Left lung (tissue), 14 donors: ENCODE measurements at places on chromosomes 7 and 10. TPM values are rescaled to one million over a fixed set of nuclear protein-coding genes. Genes with fewer than 3 reads are reported as not detected.
A peak's percentile ranks its signal among the peaks of the same experiment; 100 is the strongest.

- H3K4me3 ChIP-seq, result no peak overlapping the region
- H3K4me1 ChIP-seq, result no peaks in the 10 kb centered on the region
- H3K27ac ChIP-seq, result no peak overlapping the region
- DNase-seq, result no peak
- no peaks in the 10 kb centered on the region for H3K27me3 ChIP-seq
Observed at GRCh38 chr10:96858706-96859050, 26.6 kb downstream of the LCOR start.

- no peaks in the 10 kb centered on the region for H3K36me3 ChIP-seq
- no peaks in the 10 kb centered on the region for H3K4me1 ChIP-seq
- no peak overlapping the region for H3K4me3 ChIP-seq
- no peak overlapping the region for H3K27ac ChIP-seq
Observed at GRCh38 chr10:34114914-34115313, 700.2 kb downstream of the PARD3 start.

Gene HOXA6
- 5.0 TPM for total RNA-seq

DNA sequence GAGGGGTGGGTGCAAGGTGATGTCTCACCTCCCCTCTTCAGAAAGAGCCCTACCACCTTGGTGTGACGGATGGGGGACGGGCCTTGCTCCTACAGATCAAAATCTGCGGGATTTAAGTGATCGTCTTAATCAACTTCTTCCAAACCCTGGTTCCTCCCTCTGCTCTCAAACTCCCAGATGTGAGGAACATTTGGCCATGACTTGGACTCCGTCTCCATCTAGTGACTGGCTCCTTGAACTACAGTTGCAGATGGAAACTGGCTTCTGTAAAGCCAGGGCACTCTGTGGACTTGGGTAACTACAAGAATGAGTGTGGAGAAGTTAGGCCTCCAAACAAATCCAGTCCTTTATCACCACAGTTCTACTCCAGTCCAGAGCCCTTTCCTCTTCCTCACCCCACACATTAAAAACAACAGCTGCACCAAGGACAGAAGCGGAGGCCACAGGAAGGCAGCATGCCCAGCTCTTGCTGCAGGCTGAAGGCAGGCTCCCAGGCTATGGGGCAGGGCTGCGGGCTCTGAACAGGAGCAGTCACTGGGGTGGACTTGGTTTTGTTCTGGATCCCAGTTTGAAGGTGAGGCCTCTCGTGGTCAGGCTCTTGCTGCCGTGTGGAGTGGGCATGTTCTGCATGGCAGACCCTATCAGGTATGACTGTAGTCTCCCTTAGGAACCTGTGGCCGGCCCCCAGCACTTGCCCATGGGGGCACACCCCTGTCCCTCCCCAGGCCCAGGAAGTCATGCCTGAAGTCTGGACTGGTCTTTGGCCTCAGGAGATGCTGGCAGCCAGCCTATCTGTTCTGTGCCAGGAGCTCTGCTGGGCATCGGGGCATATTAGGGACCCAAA lies 79.4 kb downstream of the VWC2 start:
- H3K27me3 ChIP-seq, result no peaks in the 10 kb centered on the region
- DNase-seq, result peak; percentile 57
- H3K36me3 ChIP-seq, result no peaks in the 10 kb centered on the region
- no peaks in the 10 kb centered on the region for H3K4me1 ChIP-seq

Gene IFIT1B
- not detected for total RNA-seq

DNA sequence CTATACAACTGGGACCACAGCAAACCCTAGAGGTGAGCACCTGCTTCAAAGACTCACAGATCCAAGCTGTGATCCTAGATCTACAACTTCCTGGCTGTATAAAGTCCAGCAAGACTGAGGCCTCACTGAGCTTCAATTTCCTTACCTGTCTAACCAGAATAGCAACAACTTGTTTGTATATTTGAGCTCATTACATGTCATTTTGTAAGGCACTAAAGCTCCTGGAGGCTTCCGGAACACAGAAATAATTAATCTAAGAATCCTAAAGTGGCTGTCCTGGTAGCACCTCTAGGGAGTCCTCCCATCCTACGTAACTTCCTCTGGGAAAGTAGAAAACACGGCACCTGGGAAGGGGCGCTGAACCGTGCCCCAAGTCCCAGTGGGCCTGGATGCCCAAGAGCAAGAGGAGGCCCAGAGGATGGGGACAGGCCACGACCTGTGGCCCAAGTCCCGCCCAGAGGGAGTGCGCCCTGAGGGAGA lies 39.4 kb downstream of the HK1 start:
- H3K4me1 ChIP-seq, result peaks cover 20% of the 10 kb centered on the region
- DNase-seq, result no peak
- peak overlapping the region; percentile 91 for H3K27ac ChIP-seq

- no peaks in the 10 kb centered on the region for H3K27me3 ChIP-seq
- H3K4me1 ChIP-seq, result no peaks in the 10 kb centered on the region
- no peaks in the 10 kb centered on the region for H3K36me3 ChIP-seq
- H3K27ac ChIP-seq, result no peak overlapping the region
- no peak for DNase-seq
- no peak overlapping the region for H3K4me3 ChIP-seq
Observed at GRCh38 chr10:59524348-59524747, 162.0 kb upstream of the FAM13C start.

- no peak overlapping the region for H3K27ac ChIP-seq
- H3K4me1 ChIP-seq, result no peaks in the 10 kb centered on the region
Observed at GRCh38 chr10:79484476-79484875, 27.9 kb upstream of the EIF5AL1 start.

- no peaks in the 10 kb centered on the region for H3K27me3 ChIP-seq
- no peaks in the 10 kb centered on the region for H3K4me1 ChIP-seq
- DNase-seq, result no peak
- no peaks in the 10 kb centered on the region for H3K36me3 ChIP-seq
Observed at GRCh38 chr10:120555842-120556532, 99.0 kb downstream of the PLPP4 start.

DNA sequence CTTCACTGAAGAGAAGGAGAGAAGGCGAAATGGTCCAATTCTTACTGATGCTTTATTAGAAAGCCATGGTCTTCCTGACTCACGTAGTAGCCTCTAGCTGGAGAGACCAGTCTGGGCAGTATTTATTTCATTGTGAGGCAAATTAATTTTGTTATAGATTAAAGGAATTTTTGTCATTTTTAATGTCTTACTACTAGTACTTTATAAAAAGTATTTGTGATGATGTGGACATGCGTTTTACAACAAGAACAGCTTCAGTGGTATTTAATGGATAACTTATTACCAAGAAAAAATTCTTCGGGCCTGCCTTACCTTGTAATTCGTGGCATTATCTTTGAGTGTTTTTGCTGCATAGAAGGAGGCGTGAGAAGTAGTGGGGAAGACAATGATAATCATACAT lies 339.4 kb upstream of the SHH start:
- no peaks in the 10 kb centered on the region for H3K36me3 ChIP-seq
- no peak overlapping the region for H3K27ac ChIP-seq
- no peaks in the 10 kb centered on the region for H3K27me3 ChIP-seq

DNA sequence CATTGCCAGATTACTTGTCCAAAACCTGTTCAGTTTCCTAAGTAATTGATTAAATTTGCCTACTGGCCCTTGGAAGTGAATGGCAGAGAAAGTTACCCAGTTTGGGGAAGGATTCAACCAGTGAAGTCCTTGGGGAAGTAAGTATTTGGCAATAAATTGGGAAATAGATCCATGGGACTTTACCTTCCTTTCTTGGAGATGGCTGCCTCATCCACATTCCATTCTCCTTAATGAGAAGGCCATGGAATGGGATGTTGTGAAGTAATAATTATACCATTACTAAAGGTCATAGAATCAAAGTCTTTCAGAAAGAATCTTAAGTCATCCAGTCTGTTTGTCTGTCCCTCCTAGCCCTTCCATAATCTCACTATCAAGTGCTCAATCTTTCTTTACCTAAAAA lies 4.5 kb upstream of the COPG2 start:
- DNase-seq, result no peak
- H3K36me3 ChIP-seq, result no peaks in the 10 kb centered on the region
- no peak overlapping the region for H3K4me3 ChIP-seq
- H3K27ac ChIP-seq, result no peak overlapping the region

DNA sequence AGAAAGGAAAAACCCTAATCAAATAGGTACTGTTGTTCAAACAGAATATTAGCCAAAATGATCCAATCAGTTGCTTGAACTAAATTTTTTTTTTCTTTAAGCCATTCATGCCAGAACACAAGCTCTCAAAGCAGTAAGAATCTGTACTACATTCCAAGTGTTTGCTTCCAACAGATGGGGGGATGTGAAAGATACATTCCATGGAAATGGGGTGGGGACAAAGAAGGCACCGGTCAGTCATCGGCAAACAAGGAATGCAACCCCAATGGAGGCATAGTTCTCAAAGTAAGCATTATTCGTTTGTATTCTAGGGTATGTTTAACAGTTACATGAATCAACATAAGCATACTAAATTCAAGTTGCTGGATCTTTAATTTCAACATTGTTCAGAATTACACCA lies 32.5 kb downstream of the C10orf143 start:
- H3K36me3 ChIP-seq, result no peaks in the 10 kb centered on the region
- H3K4me1 ChIP-seq, result no peaks in the 10 kb centered on the region
- H3K4me3 ChIP-seq, result no peak overlapping the region
- H3K27me3 ChIP-seq, result no peaks in the 10 kb centered on the region

GRCh38 chr7:67625257-67625737 lies 628.7 kb downstream of the TYW1 start:
- no peaks in the 10 kb centered on the region for H3K36me3 ChIP-seq
- DNase-seq, result peak; percentile 92
- H3K27me3 ChIP-seq, result no peaks in the 10 kb centered on the region
- H3K4me1 ChIP-seq, result no peaks in the 10 kb centered on the region

Gene AQP1
- 567 TPM for total RNA-seq

GRCh38 chr7:29627631-29628030 lies 64.0 kb downstream of the PRR15 start:
- H3K4me3 ChIP-seq, result no peak overlapping the region
- peaks cover 10% of the 10 kb centered on the region for H3K27me3 ChIP-seq
- no peak for DNase-seq

Gene HECW1
- total RNA-seq, result 1.4 TPM

DNA sequence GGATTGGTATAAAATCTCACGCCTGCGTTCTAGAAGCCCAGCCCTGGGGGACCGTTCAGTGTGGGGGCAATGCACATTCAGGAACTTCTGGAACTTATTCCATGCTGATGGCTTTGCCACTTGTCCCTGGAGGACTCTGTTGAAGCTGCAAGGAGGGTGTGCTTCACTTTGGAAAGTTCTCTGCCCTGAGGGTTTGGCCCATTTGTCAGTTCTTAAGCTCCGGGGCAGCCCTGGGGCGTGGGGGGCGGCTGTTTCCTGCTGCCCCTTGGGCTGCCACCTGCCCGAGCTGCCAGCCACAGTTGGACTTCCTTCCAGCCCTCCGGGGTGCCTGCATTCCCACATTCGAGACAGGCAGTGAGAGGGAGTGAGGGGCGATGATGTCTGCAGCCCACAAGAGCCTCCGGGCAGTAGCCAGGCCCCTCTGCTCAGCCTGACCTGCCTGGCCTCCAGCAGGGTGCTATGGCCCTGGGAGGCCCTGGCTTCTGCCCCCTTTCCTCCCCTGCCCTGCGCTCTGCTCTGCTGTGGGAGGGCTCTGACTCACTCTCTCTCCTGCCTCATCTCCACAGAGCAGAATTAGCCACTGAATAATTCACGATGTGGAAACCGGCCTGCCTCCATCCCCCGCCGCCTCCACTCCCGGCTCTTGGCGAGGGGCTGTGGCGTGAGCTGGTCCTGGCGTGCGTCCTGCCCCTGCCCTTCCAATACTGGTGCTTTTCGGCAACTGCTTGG lies 1.9 kb downstream of the TTYH3 start:
- H3K36me3 ChIP-seq, result no peaks in the 10 kb centered on the region
- peaks cover 77% of the 10 kb centered on the region for H3K4me1 ChIP-seq
- DNase-seq, result peak; percentile 72
- H3K27ac ChIP-seq, result peak overlapping the region; percentile 88
- peak overlapping the region; percentile 82 for H3K4me3 ChIP-seq

DNA sequence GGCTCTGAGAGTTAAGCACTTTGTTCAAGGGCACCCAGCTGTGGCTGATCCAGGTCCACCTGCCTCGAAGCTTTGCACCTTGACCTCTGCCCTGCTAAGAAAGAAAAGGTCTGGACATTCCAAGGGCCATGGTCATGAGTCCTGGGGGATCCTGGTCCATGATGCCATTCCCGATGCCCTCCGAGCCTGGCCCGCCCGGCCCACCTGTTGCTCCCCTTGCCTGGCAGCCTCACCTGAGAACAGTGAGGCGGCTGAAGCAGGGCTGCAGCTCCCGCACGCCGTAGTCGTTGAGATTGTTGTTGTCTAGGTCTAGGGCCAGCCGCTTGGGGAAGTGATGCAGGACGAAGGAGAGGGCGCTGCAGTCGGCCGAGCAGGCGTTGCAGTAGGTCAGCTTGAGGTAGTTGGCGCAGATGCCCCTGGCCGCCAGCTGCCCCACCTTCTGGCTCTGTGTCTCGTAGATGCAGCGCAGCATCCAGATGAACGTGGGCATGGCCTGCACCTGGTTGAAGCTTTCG lies 27.5 kb downstream of the NOD1 start:
- peaks cover 3% of the 10 kb centered on the region for H3K4me1 ChIP-seq
- H3K4me3 ChIP-seq, result no peak overlapping the region
- H3K36me3 ChIP-seq, result no peaks in the 10 kb centered on the region

GRCh38 chr10:84076047-84076388 lies 63.3 kb upstream of the GHITM start:
- H3K36me3 ChIP-seq, result no peaks in the 10 kb centered on the region
- no peaks in the 10 kb centered on the region for H3K27me3 ChIP-seq
- no peaks in the 10 kb centered on the region for H3K4me1 ChIP-seq
- H3K27ac ChIP-seq, result peak overlapping the region; percentile 33

DNA sequence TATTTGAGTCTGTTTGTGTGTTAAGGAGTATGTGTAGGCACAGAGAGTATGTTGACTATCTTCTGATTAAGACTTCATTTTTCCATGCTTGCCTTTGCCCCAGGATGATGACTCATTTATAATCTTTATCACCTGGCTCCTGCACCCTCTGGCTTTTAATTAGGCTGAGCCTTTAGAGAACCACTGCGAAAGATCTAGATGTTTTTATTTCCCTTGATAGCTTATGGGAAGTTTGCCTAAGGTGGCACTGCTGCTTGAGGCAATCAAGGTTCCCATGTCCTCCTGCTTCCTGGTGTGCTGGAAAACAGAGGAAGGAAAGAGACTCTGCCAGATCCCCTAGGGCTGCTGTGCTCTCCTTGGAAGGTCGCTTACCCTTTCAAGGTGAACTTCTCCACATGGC lies 114.6 kb downstream of the ARL4A start:
- no peaks in the 10 kb centered on the region for H3K36me3 ChIP-seq
- no peak for DNase-seq
- no peak overlapping the region for H3K27ac ChIP-seq
- H3K4me3 ChIP-seq, result no peak overlapping the region
- H3K4me1 ChIP-seq, result no peaks in the 10 kb centered on the region

Gene DLX5
- total RNA-seq, result 1.8 TPM

GRCh38 chr7:87213252-87213651 lies 6.3 kb downstream of the TMEM243 start:
- H3K36me3 ChIP-seq, result no peaks in the 10 kb centered on the region
- peaks cover 64% of the 10 kb centered on the region for H3K4me1 ChIP-seq
- no peaks in the 10 kb centered on the region for H3K27me3 ChIP-seq
- H3K27ac ChIP-seq, result peak overlapping the region; percentile 53

Gene ZC3HAV1L
- 12.4 TPM for total RNA-seq
